ENCODE measurements at places on chromosomes 6 and 20.
A peak's percentile ranks its signal among the peaks of the same experiment; 100 is the strongest.

GRCh38 chr6:11172501-11173327 lies 59.8 kb downstream of the NEDD9 start:
- peak; percentile 66 for DNase-seq

DNA sequence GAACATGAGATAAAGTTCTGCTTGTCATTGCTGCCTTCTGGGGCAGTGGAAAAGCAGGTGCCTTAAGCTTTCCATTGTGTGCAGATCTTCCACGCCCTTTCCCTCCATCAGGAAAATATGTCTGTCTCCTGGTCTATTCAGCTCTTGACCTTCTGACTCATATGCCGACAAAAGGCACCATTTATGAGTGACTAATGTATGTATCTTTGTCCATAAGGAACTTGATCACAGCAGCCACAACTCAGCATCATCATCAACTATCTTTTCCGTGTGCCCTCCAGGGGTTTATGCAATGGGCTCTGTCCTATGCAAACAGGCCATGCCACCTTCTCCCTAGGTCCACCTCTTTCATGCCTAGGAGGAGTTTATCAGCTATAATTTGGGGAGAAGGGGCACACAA lies 102.7 kb upstream of the QKI start:
- DNase-seq, result no peak

- no peak for DNase-seq
These were observed 64.4 kb downstream of the TRERF1 start for GRCh38 chr6:42387336-42387735.

DNA sequence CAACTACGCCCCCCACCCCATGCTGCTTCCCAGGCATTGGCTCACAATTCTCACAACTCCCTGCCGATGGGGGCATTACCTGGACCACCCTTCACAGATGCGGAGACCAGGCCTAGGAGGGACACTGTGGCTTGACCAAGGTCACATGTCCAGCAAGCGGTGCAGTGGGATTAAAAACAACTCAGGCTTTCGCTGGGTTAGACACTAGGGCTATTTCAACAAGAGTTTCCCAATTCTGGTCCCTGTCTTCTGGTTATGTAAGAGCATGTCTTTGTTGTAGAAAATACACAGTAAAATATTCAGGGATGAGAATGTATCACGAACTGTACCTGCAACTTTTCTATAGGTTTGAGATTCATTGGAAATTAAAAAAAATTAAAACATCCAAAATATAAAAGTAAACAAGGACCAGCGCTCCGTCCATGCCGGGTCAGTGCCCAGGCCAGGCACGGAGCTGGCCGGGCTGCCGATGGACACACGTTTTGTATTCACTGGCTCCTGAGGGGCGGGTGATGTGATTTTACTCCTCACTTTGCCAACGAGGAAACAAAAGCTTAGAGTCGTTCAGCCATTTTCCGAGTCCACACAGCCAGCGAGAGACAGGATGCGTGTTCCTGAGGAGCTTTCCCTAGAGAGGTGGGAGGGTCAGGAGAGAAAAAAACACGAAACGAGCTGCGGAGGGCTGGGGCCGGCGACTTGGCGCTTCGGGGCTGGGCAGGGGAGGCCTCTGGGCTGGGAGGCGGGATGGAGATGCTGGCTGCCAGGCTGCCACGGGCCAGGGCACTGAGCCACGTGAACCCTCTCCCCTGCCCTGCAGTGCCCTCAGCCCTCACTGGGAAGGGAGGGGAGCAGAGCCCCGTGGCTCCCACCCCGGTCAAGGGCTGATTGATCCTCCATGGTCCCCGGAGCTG lies 17.1 kb upstream of the VSTM2L start:
- DNase-seq, result no peak

DNA sequence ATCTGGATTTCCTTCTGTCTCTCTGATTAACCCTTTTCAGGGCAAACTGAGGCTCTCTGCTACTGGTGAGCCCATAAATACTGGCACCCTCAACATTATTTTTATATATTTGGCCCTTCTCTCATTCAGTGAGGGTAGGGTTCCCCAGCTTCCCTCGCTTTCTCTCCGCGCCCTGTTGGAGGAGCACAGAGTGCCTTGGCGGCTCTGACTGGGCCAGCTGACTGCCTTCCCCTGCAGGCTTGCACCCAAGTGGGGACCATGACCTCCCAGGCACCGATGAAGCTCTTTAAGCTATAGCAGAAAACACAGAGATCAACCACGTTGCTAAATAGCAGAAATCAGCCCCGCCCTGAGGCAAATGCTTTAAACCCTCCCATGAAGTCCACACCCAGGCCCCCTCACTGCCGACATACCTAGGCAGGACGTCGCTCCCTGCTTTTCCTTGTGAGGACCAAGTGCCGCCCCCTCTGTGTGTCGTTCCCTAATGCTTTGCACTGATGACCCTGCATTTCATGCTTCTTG lies 105.0 kb downstream of the HUS1B start:
- DNase-seq, result no peak

GRCh38 chr6:20919677-20920385 lies 385.6 kb downstream of the CDKAL1 start:
- DNase-seq, result no peak

- DNase-seq, result no peak
These were observed 709.6 kb upstream of the MARCKS start for GRCh38 chr6:113147544-113147943.

- no peak for DNase-seq
These were observed 83.7 kb downstream of the ELOVL5 start for GRCh38 chr6:53264915-53265607.

GRCh38 chr20:47468290-47469050 lies 33.2 kb upstream of the NCOA3 start:
- no peak for DNase-seq

DNA sequence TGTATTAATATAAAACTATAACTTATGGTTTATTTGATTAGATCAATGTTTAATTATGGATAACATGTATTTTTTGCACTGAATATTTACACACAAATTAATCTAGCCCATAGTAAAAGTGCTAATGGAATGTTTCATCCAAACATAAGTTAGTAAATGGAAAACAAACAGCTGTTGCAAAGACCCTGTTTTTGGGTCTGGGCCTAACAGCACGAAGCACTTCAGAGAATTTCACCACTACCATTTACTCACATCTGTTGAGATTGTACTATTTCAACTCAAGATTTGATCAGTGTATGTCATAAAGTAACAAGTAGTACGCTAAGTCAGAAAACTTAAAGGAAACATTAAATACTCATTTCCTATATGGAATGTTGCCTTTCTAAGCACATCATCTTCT lies 359.6 kb downstream of the LAMA2 start:
- no peak for DNase-seq

DNA sequence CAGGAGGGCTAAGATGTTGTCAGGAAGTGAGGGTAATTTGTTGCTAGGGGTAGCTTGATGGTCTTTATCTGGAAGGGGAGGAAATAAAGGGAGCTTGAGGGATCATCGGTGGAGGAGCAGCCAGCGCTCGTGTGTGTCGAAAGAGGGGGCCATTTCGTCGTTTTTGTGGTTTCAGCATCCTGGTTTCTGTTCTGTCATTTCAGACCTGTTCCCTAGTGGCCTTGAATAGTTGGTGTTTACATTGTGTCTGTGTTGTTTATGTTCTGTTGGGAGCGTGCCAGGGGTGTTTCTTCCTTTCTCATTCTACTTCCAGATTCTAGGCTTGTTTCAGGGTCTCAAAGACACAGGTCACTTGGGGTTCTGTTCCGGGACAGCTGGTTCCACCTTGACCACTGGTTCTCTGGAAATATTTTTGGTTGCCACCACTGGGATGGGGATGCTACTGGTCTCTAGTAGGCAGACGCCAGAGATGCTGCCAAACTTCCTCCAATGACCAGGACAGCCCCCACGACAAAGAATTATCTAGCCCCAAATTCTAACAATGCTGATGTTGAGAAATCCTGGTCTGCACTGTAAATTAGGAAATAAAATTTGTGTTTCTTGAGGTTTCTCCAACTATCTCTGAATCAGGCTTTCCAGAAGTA lies 113.9 kb upstream of the NAA20 start:
- DNase-seq, result peak; percentile 32

DNA sequence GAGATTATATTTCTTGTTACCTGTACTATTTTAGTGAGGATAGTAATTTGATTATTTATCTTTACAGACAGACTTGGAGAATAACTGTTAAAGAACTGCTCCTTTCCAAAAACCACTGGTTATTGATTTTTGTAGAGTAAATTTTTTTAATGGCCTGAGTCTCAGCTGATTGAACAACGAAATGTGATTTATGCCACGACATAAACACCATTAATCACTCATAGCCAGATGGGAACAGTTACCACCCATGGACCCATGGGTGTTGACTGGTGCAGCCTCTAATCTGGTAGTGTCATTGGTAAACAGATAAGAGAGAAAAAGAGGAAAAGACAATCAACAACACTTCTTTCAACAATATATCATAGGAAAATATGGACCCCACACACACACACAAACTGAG lies 101.4 kb upstream of the BEND6 start:
- no peak for DNase-seq

DNA sequence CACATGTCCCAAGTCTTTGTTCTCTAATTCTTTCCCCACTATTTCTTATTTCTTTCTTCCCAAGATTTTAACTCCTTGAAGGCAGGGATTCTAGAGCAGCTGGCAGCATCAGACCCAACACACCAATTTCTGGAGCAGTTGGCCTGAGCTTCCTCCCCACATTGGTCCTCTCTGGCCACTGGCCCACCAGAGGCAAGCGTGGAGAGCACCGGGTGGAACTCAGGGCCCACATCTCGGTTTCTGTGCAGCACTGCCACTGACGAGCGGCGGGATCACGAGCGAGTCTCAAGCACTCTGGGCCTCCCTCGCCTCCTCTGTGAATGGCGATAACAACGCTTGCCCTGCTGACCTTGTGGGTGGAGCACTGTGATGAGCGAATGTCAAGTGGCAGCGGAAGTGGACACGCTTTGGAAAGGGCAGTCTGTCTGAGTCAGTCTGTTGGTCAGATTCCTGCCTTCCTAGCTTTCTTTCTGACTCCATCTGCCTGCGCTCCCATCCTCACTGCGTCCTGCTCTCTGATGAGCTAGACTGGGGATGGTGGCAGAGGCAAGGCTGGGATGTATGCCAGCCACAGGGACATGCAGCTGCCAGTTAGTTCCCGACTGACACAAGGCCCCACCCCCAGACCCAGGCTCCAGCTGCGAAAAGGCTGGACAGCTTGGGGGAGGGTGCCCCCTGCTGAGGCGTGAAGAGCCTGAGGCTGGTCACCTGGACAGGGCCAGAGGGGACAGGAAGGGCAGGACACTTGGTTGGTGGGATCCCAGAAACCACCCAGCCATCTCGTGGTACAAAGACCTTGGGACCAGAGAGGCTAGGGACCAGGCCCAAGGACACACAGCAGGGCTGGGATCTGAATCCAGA lies 4.5 kb upstream of the SPDEF start:
- DNase-seq, result no peak

All from ovary (tissue), 10 donors.